ENCODE measurements at places on chromosomes 16 and 17.

DNA sequence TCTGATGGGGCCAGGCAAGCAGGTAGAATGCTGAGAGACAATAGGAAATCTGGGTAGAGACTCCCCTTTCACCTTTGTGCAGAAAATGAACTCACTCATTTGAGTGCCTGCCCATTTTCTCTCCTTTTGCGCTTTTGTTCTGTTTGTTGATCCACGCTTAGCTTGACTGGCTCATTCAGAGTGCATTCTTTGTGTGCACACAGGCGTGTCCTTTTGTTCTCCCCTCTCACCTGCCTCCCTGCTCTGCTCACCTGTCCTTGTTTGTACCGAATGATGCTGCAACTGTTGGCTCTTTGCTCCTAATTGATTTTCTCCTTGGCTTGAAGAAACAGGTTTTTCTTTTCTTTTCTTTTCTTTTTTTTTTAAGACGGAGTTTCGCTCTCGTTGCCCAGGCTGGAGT lies 15.8 kb downstream of the PGS1 start:
- DNase-seq: peak; percentile 93

DNA sequence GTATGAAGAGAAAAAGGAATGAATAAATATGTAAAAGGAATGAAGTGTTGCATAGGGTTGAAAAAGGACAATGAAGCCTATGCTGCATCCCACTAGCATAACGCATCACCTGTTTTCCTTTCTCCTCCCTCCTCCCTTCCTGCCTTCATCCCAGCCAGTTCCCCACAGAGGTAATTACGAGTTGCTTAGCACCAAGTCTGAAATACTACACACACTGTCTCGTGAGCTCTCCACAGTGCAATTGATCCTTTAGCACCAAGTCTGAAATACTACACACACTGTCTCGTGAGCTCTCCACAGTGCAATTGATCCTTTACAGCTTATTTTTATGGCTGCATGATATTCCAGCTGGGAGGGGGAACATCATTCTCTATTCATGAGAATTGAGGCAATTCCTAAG lies 1.1 kb upstream of the DRC7 start:
- DNase-seq: no peak

GRCh38 chr17:35744830-35745229 lies 8.2 kb downstream of the GAS2L2 start:
- no peak for DNase-seq

- no peak for DNase-seq
Measured at GRCh38 chr16:49484936-49485335, 111.3 kb downstream of the C16orf78 start.

DNA sequence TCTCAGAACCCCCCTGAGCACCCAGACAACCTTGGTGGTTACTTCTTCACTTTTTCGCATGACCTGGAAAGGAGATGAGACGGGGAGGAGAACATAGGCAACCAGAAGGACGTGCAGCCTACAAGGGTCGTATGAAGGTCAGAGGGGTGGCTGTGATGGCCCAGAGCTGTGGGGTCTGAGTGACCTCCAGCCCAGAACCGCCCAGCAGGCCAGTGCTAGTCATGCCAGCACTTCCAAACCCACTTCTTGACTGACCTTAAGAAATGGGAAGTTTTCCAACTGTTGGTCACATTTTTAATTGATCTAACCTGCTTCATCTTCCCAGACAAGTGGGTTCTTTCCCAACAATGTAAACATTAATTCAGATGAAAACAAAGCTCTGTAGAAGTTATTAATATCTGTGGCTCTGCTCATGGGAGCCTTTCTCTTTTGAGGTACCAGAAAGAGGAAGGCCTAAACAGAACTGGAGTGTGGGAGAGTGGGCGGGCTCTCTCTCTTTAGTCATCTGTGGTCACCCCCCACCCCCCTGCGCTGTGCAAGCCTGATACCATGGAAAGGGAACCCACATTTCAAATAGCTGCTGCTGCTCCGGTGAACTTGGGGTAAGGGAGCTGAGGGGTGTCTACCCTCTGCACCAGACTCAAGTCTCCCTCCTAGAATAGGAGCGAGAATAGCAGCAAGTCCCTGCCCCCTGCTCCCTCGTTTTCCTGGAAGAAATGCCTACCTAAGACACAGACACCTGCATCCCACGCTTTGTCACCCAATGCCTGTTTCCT lies 101.6 kb downstream of the RAB11FIP4 start:
- DNase-seq: no peak

- no peak for DNase-seq
Measured at GRCh38 chr17:80265205-80266068, 4.8 kb downstream of the RNF213 start.

GRCh38 chr17:73390851-73391250 lies 79.0 kb upstream of the CDC42EP4 start:
- no peak for DNase-seq

GRCh38 chr17:21301593-21302550 lies 17.4 kb downstream of the MAP2K3 start:
- DNase-seq: no peak

DNA sequence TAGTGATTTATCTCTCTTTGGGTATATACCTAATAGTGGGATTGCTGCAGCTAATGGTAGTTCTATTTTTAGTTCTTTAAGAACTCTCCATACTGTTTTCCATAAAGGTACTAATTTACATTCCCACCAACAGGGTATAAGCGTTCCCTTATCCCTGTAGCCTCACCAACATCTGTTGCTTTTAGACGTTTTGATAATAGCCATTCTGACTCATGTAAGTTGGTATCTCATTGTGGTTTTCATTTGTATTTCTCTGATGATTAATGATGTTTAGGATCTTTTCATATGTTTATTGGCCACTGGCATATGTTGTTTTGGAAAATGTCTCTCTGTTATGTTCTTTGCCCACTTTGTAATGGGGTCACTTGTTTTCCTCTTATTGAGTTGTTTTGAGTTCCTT lies 88.5 kb upstream of the ZNF267 start:
- DNase-seq: no peak

GRCh38 chr16:50635505-50636392 lies 45.4 kb downstream of the SNX20 start:
- no peak for DNase-seq

DNA sequence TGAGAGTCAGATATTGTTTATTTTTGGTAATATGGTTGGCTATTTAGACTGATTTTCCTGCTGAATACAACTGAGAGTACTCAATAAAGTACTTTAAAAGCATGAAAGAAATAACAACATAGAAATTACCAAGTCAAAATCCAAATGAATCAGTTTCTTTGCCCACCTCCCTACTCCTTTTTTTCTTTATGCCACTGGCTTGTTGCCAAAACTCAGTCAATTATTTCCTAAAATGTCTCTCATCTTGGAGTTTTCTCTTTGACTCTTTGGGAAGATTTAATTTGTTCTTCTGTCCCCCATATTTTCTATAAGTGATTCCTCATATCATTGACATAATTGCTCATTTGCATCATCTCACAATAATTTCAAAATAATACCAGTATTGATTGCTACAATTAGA lies 2.6 kb upstream of the OMG start:
- no peak for DNase-seq

DNA sequence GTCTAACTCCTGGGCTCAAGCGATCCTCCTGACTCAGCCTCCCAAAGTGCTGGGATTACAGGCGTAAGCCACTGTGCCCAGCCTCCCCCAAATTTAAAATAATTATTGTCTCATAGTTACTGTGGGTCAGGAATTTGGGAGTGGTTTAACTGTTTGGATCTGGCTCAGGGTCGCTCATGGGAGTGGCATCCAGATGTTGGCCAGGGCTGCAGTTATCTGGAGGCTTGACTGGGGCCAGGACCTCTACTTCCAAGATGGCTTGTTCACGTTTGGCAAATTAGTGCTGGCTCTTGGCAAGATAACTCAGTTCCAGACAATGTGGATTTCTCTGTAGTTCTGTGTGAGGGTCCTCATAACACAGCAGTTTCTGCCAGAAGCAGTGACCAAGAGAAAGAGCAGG lies 8.0 kb downstream of the TEN1 start:
- DNase-seq: no peak

DNA sequence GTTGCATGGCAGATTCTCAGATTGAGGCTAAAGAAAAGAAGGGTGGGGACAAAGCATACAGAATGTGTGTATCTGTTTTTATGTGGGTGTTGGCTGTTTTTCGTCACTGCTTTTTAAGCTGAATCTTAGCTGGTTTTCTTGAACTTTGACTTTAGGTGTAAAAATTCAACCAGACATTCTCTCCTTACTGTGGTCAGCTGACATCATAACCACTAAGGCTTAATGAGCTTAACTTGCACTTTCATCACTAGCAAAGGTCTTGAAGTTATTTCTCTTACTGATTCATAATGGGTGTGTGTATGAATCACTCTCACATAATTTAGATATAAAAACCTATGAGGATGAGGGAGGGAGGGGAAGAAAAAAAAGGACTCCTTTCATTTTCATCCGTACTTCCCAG lies 4.0 kb upstream of the CDC6 start:
- DNase-seq: no peak

DNA sequence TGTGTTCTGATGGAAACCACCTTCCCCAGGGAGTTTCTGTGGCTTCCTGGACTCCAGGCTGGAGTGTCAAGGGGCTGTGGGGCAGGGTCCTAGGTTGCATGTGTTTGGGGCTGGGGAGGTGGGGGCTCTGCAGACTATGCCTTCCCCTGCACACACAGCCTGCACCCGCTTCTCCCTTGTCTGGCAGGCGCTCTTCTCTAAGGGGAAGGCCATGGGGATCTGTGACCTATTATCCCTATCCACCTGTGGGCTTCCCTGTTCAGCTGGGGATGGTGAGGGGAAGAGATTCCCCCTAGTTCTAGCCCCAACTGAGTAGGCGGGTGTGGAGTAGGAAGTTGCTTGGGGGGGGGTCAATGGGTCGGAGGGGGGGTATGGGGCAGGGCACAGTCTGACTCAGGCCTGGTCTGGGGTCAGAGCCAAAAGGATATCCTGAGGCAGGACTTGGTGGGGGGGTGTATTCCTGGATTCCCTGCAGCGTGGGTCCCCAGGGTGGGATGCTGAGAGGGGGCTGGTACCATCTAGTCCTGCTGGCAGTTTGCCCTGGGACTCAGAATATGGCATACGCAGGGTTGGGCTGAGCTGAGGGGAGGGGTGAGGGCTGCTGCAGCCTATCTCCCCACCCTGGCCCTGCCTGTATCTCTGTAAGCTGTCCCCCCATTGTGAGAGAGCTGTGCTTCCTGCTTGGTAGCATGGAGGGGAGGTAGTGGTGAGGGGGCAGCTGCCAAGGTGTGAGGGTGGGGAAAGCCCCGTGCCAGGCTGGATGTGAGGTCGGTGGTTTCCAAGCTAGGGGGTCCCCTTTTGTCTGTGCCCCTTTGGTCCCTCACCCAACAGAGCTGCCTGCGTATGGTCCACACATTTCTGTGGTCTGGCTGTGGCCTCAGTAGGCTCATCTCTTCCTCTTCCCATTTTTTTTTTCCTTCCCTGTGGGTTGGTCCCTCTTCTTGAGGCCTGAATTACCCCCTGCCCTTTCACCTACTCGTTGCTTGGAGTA lies 14.7 kb downstream of the RARA start:
- DNase-seq: no peak

DNA sequence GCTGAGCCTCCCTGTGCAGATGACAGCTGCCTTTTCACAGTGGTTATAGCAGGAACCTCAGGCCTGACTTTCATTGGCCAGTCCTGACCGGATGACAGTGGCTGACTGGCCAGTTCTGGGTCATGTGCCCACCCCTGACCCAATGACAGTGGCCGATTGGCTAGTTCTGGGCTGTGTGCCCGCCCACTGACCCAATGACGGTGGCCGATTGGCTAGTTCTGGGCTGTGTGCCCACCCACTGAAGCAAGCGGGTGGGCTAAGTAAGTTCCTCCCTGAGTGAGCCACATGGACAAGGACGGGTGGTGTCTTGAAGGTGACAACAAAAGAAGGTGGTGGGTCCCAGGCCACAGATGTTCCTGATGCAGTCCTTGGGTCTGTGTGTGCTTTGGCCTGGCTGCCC lies 9.5 kb downstream of the DEF8 start:
- no peak for DNase-seq

DNA sequence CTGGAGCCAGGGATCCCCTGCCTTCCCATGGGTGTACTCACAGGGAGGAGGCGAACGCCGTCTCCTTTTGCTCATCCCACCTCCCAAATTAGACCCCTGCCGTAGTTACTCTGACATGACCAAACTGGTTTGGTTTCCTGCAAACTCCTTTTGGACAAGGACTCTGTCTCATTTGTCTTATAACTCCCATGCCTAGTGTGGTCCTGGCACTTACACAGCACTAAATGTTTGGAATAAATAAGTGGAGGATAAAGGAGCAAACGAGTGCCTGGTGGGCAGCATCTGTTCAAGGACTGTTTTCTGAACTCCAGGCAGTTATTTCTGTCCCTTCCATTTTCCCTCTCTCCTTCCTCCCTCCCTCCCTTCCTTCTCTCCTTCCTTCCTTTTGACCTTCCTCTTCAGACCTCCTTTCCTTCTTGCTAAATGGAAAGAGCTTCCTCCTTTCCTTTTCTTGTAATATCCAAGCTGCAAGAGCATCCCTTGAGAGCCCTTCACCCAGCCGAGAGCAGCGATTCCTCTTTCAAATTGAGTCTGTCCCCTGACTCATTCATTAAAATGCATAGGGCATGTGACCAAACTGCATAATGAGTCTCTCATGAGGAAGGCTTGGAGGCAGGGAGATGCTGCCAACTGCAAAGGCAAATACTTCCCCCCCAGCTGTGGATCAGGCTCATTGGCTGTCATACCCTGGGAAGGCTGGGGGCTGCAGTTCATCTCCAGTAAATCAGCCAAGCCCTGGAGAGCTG lies 36.8 kb downstream of the CHD9 start:
- peak; percentile 23 for DNase-seq

GRCh38 chr17:28575126-28575795 lies 1.4 kb downstream of the ALDOC start:
- no peak for DNase-seq

- no peak for DNase-seq
Measured at GRCh38 chr17:74466828-74467184, 372 bp downstream of the CD300A start.

DNA sequence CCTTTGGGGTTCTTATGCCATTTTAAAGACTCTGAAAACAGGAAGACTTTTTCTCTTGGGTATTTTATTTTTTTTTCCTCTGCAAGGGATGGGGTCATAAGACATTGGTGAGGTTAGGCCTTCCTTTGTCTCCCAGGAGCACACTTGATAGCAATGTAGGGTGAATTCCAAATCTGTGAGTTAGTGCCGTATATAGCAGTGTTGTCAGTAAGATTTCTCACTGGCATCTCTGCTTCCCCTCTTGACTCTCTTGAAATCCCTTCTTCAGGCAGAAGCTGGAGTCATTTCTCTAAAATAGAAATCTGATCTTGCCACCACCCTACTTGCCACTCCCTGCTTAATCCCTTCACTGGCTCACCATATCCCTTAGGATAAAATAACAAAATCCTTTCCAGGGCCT lies 529.7 kb downstream of the WWOX start:
- DNase-seq: no peak

DNA sequence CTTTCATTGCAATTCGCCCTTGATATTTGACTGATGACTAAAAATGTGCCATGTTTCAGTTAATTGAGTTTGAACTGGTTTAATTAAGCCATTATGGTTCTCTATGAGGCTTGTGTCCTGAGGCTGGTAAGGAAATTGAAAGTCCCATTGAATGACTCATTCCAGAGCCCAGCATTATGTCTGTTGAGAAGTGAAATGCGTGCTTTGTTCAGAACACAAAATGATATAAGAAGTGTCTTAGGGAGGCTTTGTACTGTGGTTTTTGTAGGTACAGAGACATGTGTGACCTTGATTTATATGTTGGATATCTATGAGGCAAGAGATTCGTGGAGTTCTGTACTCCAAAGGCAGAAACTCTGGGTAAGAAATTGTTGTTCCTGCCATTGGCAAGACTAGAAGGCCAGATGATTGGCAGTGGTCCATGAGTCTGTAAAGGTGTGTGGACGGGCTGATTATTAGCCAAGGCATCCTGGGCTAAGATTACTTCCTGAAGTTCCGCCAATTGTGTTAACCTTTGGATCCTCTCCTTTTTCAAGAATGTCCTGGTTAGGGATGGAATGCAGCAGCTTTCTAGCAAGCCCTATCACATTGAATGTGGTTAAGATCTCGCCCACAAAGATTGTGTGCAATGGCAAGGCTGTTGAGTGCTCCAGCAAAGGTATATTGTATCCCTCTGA lies 103.7 kb downstream of the NPIPB5 start:
- no peak for DNase-seq

All from NCI-H2029 treated with DMSO at 0.1 percent for 48 hours (cell line).